ENCODE measurements at places on chromosomes 7 and 10. TPM values are rescaled to one million over a fixed set of nuclear protein-coding genes. Genes with fewer than 3 reads are reported as not detected.

DNA sequence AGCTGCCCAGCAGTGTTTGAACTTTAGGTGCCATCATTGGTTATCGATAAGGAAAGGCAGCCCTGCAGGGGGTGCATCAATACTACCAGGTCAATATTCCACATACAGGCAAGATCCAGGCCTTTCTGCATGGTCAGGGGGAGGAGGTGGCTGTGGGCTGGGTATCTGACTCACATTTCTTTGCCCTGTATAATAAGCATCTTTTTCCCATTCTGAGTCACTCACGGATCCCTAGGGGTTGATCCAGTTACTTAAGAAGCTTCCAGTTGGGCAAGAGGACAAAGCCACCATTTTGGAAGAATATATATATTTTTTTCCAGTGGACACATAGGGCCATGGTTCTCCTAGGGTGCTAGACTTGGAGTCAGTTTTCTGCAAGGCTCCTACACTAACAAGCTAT lies 114.2 kb upstream of the HABP2 start:
- DNase-seq = no peak

GRCh38 chr7:106269254-106269961 lies 15.4 kb downstream of the NAMPT start:
- DNase-seq = no peak

The HYAL4 gene
- not detected for total RNA-seq

GRCh38 chr7:23955145-23955544 lies 245.1 kb downstream of the STK31 start:
- no peak for DNase-seq

The HMX3 gene
- not detected for total RNA-seq

The GPR26 gene
- not detected for total RNA-seq

- DNase-seq = no peak
These were observed 15.8 kb upstream of the KMT2E start for GRCh38 chr7:104998040-104998752.

- peak; percentile 57 for DNase-seq
These were observed 4.5 kb upstream of the PLXNA4 start for GRCh38 chr7:132580717-132581285.

The GPR85 gene
- not detected for total RNA-seq

GRCh38 chr10:85791818-85792532 lies 574.6 kb downstream of the GRID1 start:
- DNase-seq = no peak

The CASTOR2 gene
- 2.5 TPM for total RNA-seq

GRCh38 chr10:36367362-36367761 lies 725.3 kb upstream of the FZD8 start:
- no peak for DNase-seq

- DNase-seq = no peak
These were observed 53.7 kb upstream of the PHF14 start for GRCh38 chr7:10919923-10920322.

Measured in activated T-cell treated with anti-CD3 and anti-CD28 coated beads, Interleukin-2, amount 50 U/mL, for 4 hours (primary cell).